Epithelial cell of prostate (primary cell): ENCODE measurements at places on chromosomes 4 and X.

DNA sequence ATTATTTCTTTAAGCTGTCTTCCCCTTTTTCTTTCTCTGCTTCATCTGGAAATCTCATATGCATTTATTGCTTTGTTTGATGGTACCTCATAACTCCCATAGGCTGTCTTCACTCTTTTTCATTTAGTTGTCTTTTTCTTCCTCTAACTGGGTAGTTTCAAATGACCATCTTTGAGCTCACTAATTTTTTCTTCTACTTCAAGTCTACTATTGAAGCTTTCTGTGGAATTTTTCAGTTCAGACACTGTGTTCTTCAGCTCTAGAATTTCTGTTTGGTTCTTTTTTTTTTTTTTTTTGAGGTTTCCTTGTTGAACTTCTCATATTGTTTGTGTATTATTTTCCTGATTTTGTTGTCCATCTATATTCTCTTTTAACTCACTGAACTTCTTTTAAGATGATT, 23.0 kb downstream of the CASK start:
- no peak for DNase-seq

DNA sequence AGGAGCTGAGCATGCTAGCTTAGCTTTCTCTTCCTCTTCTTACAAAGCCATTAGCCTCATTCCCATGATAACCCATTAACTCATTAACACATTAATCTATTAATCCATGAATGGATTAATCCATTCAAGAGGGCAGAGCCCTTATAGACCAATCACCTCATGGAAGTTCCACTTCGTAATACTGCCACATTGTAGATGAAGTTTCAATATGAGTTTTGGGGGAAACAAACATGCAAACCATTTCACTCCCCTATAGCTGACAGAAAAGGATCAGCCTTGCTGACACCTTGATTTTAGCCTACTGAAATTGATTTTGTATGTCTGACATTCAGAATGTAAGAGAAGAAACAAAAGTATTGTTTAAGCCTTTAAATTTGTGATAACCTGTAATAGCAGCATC, 251.8 kb upstream of the GALNTL6 start:
- no peak for DNase-seq

DNA sequence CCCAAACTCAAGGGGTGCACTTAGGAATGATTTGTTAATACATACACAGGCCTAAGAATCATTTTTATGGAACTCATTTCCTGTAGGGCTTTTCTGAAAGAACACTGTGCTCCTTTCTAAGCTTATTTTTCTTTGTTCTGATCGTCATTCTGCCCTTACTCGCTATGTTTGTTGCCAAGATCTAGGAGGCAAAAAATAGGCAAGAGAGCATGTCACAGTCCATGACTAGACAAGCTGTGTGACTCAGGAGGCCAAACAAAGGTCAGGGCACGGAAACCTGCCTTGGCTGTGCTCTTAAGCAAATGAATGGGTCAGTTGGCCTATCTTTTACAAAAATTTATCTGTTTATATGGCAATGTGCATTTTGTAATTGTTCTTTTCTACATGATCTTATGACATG, 42.5 kb upstream of the C1GALT1C1 start:
- DNase-seq, result peak; percentile 49

DNA sequence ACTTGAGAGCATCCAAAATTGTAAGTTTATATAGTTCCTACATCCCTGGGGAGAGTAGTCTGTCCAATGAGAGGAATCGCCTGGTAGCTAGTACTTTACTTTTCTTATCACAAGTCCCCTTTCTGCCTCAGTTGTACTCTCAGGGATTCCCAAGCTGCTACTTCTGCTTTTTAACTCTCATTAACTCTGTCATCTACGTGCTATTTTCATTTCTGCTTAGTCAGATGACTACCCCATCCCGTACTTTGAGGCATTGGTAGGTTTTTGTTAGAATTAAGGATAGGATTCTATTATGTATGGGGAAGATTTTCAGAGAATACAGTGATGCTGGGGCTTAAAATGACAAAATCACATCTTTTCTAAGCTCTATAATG, 24.7 kb downstream of the RBPJ start:
- no peak for DNase-seq

GRCh38 chrX:625137-625691, 5.4 kb upstream of the SHOX start:
- DNase-seq, result no peak

- DNase-seq, result no peak
These were observed 115.0 kb downstream of the CEP44 start for GRCh38 chr4:174398728-174399127.

DNA sequence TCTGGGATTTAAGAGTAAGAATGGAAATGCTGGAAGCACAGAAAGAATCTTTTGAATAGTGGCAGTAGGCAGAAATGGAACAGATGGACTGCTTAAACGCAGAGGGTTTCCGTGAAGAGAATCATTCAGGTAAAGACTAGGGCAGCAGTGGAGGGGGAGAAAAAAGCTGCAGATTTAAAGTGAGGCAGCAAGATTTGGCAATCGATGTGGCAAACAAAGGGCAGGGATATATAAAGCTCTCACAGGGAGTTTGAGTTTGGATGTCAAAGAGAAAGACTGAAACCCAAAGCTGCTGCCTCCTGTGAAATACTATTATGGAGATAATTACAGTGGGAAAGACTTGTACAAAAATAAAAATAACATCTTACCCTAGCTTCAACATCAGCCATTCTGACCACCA, 384.0 kb downstream of the CENPC start:
- DNase-seq, result no peak

DNA sequence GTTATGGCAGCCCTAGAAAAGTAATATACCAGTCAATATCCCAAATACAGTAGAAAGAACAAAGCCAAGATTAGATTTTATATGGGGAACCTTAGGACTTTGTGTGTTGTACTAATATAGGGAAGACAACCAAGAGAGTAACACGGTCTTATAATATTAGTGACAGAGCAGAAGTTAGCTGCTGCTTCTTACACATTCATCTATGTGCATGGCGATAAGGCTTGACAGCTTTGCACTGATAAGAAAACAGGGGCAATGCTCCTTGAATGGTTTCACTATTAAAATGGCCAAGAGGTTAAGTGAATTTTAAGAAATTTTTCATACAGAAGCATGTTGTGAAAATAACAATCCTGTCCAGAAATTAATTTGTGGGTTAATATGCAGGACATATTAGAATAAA, 521.6 kb downstream of the CCSER1 start:
- no peak for DNase-seq

DNA sequence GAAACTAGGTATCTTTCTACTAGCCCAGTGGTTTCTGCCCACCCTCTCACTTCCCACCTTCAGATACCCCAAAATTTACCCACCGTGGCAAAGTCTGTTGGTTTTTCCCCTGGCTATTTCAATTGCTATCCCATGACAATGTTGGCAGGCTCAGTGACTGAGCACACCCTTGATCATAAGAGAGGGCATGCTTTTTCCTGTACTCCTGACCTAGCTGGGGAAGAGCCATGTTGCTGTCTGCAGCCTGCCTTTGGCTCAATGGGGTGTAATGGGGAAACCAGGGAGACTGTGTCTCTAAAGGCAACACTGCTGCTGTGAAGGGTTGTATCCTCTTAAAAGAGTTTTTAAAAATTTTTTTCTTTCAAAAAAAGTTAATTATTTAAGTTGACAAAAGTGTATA, 90.4 kb upstream of the CITED1 start:
- DNase-seq, result no peak
